Pancreas (tissue), 10 donors: ENCODE measurements at places on chromosomes 5 and 9. TPM values are rescaled to one million over a fixed set of nuclear protein-coding genes. Genes with fewer than 3 reads are reported as not detected.
A peak's percentile ranks its signal among the peaks of the same experiment; 100 is the strongest.

DNA sequence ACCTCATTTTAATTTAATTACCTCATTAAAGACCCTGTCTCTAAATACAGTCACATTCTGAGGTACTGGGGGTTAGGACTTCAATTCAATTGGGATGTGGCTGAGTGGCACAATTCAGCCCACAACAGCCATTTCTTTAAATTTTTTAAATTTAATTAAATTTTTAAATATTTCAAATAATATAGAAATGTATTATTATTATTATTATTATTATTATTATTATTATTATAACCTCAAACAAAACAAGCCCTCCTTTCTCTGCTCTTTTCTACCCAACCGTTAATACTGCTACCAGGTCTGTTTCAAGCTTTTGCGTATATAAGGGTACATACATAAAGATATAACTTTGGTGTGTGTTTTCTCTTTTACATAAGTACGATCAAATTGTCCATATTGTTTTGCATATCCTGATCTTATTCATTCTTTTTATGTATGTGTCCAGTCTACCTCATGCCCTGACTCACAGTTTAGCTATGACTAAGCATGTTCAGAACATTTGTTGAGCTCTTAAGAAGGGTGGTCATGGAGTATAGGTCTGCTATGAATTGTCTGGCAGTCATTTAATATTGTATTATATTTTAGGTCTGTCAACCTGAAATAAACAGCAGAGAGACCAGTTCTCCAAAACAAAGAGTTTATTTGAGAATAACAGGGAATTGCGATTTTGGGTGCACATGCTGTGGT, 16.1 kb upstream of the RAB14 start:
- DNase-seq, result no peak

GRCh38 chr9:116155698-116156039, 2.1 kb downstream of the PAPPA start:
- no peak for DNase-seq

GRCh38 chr5:151018846-151019245, 1.5 kb upstream of the GPX3 start:
- no peak for DNase-seq

DNA sequence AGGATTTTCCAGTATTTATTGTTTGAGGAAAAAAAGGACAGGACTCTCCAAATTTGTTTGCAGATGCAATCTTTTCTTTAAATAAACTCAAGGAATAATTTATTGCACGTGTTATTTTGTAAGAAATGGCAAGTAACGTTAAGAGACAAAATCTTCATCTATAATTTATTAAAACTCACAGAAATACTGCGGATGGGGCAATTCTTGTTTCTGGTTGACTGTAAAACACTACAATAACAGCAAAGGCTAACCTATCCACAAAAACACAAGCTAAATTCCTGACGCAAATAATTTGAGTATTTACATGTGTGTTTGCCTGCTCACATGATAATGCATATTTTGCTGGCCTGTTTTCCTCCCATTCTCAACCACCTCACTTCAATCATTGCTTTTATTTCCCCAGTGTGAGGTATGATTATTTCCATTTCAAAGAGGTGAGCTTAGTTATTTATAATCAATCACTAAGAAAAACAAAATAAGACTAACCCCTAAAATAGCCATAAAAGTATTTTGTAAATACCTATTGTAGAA, 619.4 kb downstream of the PDE4D start:
- DNase-seq, result no peak

GRCh38 chr5:143106174-143106573, 297.3 kb downstream of the NR3C1 start:
- peak; percentile 56 for DNase-seq

- no peak for DNase-seq
These were observed 10.6 kb downstream of the FSD1L start for GRCh38 chr9:105458404-105458803.

DNA sequence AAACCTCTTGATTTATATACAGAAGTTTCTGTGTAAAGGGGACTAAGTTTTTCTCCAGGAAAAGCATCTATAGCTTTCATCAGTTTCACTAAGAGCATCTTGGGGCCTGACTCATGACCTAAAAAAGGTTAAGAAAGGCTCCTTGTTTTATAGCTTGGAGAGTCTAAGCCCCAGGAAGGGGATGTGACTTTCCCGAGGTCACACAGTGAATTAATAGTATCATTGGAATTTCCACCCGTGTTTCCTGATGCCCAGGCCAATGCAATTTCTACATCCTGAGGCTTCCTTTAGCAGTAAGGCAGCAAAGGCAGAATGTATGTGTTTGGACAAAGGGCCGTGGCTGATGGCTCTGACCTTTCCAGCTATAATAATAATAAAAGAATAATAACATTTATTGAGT, 8.6 kb downstream of the MORN5 start:
- DNase-seq, result no peak

- no peak for DNase-seq
These were observed 505.5 kb upstream of the COX7C start for GRCh38 chr5:86112249-86112648.

- DNase-seq, result no peak
These were observed 95.3 kb upstream of the COL5A1 start for GRCh38 chr9:134546246-134546731.

SLC34A1 gene
- total RNA-seq, result not detected

CBY3 gene
- not detected for total RNA-seq

DNA sequence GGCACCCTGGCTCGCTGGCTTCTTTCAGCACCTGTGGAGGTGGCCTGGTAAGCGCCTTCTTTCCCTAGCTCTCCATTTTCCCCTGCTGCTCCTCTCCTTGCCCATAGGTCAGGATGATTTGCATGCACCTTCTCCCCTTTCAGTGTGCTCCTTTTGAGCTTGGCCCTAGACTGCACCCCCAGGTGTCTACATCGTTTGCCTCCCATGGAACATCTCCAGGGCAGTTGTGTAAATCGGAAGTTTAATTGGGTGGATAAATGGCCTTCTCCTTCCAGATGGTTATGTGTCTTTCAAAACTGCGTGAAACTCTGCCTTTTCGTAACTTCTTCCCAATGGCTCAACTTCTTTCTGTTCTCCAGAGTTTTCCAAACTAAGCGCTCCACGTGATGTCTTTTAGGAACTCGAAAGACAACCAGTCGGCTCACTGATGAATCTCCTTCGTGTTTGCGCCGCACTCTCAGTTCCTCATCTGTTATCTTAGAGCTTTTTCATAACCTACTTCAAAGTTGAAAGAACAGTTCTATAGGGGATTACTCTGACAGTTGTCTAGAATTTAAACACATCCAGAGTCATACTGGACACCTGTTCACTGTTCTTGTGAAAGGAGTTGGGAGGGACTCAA, 1.7 kb downstream of the ADAMTS19 start:
- no peak for DNase-seq

- no peak for DNase-seq
These were observed 566.6 kb upstream of the TUSC1 start for GRCh38 chr9:26244661-26245451.

DNA sequence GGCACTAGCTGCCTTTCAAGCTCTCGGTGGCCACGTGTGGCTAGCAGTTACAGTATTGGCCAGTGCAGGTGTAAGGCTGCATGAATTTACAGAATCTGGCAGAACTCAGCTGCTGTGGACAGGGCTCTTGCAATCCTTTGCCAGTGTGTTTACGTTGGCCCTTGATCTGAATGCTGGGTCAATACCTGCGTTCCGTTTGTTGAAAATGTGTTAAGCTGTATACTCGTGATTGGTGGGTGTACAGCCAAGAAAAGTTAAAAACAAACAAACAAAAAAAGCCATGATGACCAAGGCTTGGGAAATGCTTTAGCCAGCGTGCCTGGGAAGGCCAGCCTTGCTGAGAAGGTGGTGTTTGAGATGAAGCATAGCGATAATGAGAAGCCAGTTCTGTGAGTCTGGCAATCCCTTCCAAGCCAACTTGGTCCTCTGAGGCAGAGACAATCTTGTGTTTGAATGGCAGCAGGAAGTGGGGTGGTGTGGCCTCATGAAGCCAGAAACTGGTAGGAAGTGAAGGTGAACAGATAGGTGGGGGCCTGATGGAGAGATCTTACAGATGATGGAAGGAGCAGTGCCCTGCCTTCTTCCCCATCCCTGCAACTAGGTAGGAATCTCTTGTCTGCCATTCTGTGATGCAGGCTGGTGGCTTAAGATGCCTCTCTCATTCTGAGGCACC, 820 bp upstream of the CFAP90 start:
- DNase-seq, result peak; percentile 78
